ENCODE measurements at places on chromosomes 11 and 22.

DNA sequence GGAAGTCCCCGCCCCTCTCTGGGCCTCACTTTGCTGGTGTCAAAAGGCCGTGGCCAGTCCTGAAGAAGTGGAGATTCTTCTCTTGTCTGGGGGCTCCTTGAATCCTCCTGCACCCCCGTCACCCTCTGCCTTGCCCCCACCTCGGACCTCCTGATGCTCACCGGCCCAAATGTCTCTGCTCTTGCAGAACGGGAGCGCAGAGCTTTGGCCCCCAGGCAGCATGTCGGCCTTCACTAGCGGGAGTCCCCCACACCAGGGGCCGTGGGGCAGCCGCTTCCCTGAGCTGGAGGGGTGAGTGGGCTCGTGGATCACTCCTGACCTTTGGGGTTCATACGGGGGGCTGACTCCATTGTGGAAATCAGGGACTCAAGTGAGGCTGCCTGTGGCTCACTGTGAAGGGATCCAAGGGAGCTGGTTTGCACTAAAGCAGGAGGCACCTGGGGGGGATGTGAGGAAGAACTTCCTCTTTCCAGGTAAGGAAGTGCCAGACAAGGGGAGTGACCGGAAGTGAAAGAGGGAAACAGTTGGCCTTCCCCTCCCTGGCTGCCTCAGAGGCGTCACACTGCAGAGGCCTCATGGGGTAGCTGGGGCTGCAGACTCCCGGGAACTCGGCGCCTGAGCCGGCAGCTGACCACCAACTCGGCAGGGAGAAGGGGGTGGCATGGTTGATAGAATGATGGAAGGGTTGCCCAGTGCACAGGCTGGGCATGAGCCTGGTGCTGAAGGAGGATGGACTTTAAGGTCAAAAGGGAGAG is 23.1 kb downstream of the CSF2RB start:
- no peak for DNase-seq

- DNase-seq, result no peak
Measured at GRCh38 chr11:93524173-93524536, 19.0 kb downstream of the SMCO4 start.

DNA sequence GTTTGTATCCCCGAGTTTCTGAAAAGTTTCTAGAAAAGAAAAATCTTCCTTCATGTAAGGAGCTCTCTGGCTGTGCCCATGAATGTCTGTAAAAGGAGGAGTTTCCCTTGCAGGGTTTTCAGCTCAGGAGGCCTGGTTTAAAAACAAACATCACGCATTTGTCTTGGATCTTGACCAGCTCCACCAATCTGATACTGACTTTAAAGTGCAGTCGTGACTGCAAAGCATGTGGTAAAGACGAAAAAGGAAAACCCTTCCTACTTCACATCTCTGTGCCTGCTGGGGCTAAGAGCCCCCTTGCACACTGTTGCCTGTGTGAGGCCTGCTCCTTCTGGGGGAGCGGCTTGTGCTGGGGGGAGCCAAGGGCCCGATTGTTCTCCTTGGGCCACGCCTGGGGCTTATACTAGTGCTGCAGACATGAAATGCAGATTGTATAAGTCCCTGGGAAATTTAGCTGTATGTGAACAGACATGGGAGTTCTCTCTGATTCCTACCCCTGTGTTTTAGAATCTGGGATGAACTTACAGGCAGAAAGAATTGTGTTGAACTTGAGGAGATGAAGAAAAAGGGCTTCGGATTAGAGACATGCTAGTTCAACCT is 62.1 kb downstream of the ADAMTS15 start:
- DNase-seq, result no peak

- DNase-seq, result peak; percentile 84
Measured at GRCh38 chr22:40178417-40179409, 988 bp downstream of the TNRC6B start.

Measured in islet precursor cell (in vitro differentiated cells).